Activated CD8-positive, alpha-beta T cell treated with anti-CD3 and anti-CD28 coated beads for 36 hours (primary cell): ENCODE measurements at places on chromosomes 2 and 18.

- DNase-seq: no peak
These were observed 13.2 kb downstream of the MROH2A start for GRCh38 chr2:233791151-233791882.

GRCh38 chr2:152037743-152038435, 61.0 kb downstream of the CACNB4 start:
- DNase-seq: no peak

DNA sequence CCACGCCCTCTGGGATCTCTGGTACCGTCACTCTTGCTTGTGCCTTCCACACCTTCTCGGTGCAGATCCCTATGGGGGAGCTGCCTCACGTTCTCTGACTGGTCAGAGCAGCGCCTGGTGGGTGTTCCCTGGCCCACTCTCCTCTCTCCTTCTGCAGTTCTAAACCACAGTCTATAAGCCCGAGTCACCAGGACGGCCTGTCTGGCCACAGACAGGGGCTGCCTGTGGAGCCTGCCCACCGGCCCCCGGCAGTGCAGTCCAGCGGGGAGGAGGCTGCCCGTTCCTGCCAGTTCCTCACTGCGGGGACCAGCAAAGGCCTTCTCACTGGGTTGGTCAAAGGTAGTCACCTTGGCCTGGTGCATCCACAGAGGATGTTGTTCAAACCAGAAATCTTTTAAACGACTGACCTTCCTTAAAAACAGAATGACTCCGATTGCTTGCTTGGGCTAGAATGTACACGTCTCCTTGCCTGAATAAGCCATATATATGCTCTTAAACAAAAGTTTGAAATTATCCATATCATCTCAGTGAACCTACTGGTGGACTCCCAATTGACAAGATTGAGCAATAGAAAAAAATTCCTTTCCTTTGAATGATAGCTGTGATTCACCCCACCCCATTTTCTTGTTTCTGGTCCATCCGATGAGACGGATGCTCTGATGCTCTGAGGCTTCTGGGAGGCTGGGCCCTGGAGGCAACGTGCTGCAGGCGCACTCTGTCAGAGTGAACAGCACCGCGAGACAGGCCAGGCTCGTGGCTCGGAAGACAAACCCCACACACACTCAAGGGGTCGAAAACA, 61.2 kb downstream of the RALBP1 start:
- DNase-seq: no peak

GRCh38 chr2:158098178-158098577, 3.5 kb upstream of the UPP2 start:
- no peak for DNase-seq

GRCh38 chr2:24861500-24861899, 58.5 kb downstream of the ADCY3 start:
- DNase-seq: no peak

DNA sequence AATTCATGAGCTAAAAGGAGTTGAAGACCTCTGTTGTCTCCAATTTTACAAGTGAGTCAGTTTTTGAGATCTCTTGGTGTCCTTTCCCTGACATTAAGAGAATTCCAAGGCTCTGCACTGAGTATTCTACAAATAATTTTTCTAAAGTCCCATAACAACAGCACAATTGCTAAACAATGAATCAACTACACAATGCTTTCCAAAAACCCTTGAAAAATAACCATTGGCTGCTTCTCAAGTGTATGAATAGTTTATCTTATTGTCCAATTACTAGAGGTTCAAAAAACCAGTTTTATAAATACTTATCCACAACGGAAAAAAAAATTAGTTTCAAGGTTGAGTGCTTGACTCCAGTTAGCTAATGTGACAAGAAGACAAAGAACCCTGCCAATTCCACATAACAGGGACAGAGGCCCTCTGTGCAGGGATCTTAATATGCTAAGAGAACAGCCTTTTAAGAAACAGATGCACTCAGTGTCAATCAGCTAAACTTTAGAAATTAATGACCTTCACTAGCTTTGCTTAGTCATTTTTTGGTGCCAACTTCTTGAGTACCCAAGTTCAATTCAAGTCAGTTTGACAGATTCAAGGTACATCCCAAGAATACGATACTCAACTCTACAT, 266.6 kb upstream of the CYP26B1 start:
- DNase-seq: no peak

GRCh38 chr18:24771300-24771699, 310.9 kb downstream of the HRH4 start:
- DNase-seq: no peak
